Stimulated activated CD8-positive, alpha-beta memory T cell treated with anti-CD3 and anti-CD28 coated beads, Interleukin-15, amount 100 ng/mL, for 4 hours (primary cell): ENCODE measurements at places on chromosomes 16 and 17.

DNA sequence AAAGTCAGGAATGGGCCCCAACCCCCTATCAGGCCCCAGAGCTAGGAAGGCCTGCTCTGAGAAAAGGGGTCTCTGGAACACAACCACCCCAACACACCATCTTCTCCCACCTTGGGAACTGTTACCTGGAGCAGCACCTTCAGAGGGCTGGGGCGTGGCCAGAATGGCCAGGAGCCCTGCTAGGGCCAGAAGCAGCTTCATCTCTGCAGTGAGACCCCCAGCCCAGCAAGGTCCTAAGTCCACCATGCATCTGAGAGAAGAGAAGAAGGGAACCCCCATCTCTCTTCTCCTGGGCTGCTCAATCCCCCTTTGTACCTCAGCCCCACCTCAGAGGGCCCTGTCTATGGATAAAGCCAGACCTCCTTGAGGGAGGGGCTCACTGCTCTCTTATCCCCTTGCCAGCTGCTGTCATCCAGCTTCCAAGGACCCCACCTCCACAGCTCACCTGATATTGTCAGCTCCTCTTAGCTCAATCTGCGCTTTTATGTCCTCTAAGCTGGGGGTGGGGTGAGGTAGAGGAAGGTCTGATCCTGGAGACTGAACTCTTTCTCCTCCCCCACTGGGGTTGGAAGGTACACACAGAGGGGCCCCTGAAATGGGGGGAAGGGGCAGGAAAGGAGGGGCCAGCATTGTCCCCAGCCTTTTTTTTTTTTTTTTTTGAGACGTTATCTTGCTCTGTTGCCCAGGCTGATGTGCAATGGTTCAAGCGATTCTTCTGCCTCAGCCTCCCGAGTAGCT, at the start of gene MPO:
TSS of gene MPO (minus strand) at position 456 of the 738 bp plus-strand sequence. CDS start at position 279, 177 bp downstream.
- DNase-seq = no peak

DNA sequence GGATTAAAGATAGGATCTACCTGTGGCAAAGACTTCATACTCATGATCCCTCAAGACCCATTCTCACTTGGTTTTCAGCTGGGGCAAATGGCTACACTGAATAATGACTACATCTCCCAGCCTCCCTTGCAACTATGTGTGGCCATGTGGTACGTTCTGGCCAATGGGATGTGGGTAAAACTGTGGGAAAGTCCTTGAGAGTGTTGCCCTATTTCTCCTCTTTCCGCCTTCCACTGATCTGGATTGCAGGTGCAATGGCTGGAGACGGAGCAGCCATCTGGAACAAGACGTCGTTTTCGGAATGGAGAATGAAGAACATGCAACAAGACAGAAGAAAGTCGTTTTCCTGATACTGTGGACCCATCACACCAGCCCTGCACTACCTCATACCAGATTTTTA, 48.5 kb downstream of the HAPSTR1 start:
- DNase-seq = no peak

DNA sequence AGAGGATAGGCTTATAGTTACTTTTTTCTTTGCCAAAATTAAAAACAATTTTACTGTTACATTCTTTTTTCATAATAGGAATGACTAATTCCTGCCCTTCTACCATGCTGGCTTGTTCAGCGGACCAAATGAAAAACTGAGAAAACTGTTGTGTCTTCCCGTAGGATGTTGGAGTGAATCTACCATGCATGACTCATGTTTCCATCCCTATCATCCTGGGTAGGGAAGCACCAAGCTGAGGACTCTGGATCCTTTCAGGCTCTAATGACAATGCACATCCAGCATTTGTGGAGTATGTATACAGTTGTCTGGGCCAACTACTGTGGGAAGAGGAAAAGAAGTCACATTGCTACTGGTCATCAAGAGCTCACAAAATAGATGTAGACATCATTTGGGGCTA, 41.1 kb upstream of the DHX8 start:
- no peak for DNase-seq

DNA sequence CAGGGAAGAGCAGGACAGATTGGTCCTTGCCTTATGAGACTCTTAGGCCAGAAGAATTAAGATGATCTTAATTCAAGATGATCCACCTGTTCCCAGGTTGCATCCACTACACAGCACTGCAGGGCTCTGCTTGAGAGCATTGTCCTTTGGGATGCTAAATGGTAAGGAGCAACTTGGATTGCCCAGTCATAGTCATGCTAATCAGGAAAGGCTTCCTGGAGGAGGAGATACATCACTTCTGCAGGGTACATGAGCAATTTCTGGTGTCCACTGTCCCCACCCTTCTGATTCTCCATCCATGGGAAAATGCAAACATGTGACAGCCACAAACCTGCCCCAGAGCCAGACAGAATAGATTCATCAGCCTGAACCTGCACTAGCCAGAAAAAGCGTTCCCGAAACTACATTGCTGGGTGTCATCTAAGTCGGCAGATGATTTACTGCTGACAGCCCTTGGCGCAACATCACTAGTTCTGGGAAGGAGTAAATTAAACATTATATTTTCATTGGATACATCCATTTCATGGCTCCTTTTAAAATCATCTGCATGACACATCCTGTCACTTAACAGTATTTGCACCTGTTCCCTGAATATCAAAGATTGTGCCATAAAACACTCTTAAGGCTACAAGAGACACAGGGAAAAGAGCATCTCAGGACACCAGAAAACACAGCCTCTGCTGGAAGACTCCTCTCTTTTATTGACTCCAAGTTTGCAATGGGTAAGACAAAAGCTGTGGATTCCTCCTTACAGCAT, 282.2 kb downstream of the MAF start:
- DNase-seq = no peak

GRCh38 chr17:846901-847843, 65.0 kb downstream of the MRM3 start:
- no peak for DNase-seq

DNA sequence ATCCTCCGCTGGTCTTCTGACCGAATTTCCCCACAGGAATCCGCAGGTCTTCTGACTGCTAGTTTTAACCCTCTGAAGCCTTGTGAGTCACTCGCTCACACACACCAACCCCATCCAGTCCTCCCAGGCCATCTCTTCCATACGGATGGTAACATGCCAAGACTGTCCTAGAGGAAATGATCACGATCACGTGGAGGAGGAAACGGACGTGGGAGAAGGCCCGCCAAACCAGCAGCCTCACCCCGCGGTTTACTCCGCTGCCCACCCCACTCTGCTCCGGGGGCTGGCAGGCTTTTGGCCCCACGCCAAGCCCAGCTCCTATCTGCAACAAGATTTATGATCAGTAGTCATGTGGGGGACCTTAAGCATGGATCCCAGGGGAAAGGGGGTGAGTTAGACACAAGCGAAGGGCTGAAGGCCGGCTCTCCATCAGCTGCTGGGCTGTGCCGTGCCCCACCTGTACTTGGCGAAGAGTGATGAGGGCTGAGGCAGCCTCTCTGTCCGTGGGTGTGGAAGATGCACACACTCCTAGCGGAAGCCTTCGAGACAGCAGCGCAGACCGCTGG, 1.5 kb upstream of the FAAP100 start:
- DNase-seq = no peak

GRCh38 chr16:68790944-68791343, 52.4 kb upstream of the TANGO6 start:
- no peak for DNase-seq

GRCh38 chr17:81902653-81903414, 796 bp downstream of the NPB start:
- no peak for DNase-seq

GRCh38 chr16:11200592-11200991, 55.4 kb downstream of the SOCS1 start:
- DNase-seq = no peak

DNA sequence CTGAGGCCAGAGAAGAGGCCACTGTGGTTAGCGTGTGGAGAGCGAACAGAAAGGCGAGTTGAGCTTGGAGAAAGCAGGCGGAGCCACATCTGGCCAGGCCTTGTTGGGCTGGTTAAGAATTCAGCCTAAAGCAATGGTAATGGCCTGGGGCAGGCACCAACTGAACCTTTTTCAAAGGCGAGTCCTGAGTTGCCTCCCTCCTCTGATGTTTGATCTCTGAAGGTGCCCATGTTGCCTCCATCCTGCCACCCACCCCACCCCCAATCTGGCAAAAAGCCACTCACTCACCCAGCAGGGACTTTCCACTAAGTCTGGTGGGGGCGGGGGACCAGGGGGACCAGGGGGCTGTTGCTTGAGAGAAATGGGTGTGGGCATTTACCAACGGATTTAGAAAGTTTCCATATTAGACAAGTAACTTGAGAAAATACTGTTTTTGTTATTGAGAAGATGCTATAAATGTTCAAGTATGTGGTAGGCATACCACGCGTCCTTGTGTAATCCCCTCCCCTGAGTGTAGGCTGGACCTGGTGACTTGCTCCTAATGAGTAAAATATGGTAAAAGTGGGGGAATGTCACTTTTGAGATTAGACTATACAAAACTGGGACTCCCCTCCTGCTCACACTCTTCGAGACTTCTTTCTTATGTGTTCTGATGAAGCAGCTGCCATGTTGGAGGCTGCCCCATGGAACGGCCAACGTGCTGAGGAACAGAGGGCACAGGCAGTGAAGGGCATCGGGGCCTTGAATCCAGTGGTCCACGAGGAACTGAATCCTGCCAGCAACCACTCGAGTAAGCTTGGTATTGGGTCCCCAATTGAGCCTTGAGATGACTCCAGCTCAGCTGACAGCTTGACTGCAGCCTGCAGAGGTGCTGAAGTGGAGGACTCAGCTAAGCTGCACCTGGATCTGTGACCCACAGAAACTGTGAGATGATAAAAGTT, 29.9 kb upstream of the TNS4 start:
- peak; percentile 62 for DNase-seq

DNA sequence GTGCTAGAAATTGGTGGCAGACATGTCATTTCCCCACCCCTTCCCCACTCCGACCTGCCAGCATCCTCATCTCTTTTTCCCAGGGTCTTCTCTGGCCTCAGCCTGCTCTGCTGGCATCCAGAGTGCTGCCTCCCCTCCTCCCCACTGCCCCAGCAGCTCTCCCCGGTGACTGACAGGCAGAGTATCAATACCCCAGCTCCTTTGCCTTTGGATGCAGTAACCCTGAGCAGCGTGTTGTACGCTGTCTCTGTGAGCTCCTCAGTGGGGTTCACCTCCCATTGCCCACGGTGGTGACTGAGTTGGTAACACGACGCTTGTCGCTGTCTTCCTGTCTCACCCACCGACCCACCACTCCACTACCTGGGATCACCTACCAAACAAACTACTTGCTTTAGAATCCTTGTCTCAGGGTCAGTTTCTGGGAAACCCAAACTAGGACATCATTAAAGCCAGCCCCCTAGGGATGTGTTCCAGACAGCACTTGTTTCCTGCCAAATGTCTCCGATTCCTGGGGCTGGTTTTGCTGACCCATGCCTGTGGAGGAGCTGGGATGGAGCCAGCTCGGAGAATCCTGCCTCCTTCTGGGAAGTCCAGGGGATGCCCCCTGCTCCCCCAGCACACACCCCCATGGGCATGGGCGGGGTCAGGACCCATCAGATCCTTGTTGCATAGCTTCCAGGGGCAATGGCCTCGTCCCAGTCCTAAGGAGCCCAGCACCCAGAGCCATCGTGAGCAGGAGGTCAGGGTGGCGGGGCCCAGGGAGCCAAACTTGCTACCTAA, 8.3 kb upstream of the SBK1 start:
- DNase-seq = no peak

- DNase-seq = no peak
Measured at GRCh38 chr16:30114411-30114810, 1.1 kb upstream of the GDPD3 start.

DNA sequence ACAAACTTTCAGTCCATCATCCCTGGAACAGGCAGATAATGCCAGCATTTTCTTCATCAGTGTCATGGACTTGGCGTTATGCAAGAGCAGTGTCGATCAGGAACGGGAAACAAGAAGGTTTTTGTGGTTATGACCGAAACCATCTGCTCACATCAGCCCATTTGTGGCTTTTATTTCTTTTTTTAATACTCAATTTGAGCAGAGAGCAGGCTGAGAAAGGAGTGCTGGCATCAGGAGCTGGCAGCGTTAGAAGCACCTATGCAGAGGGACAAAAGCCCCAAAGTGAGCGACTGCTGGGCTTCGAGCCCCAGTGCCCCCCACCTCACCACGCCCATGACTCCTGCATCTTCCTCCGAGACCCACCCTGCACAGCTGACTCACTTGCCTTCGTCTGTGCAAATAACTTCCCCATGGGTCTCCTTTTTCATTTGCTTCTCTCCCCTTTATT, 16.2 kb upstream of the CD300E start:
- no peak for DNase-seq
